ENCODE measurements at places on chromosomes 1 and 21.

GRCh38 chr1:76830373-76830772 lies 36.9 kb upstream of the ST6GALNAC5 start:
- no peak for DNase-seq

GRCh38 chr1:205434738-205435137 lies 12.9 kb upstream of the LEMD1 start:
- DNase-seq: no peak

GRCh38 chr1:51340380-51340779 lies 10.0 kb upstream of the TTC39A start:
- DNase-seq: peak; percentile 29

- no peak for DNase-seq
These were observed 35.2 kb downstream of the ELAPOR1 start for GRCh38 chr1:109148987-109149561.

DNA sequence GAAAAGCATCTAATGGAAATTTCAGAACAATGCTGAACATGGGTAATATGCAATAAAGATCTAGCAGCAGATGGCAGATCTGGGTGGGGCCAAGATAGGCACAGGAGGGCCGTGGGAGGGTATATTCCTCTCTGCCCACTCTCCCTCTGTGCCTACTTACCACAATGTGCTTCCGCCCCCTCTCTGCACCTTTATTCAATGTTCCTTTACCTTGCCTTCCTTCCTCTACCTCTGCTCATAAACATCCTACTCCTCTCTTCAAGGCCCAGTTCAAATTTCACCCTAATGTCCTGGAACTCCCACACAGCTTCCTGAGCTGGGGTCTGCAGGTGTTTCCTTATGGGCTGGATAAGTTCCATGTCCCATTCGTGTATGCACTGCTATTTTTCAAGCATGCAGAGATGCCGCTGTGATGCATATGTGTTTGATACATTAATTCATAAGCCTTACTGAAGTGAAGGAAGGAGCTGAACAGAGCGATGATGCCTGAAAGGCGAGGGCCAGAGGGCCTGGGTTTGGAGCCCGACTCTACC lies 65.6 kb upstream of the EDEM3 start:
- DNase-seq: no peak
